A549 treated with CpdA at 1 μM for 4 hours (cell line): ENCODE measurements at places on chromosomes 6 and 20. TPM values are rescaled to one million over a fixed set of nuclear protein-coding genes. Genes with fewer than 3 reads are reported as not detected.

Gene MAVS
- total RNA-seq, result 18.2 to 25.5 TPM (median 21.9 TPM) in 5 replicates

Gene GJA1
- total RNA-seq, result 69.0 to 91.5 TPM (median 83.9 TPM) in 5 replicates

Gene CD109
- total RNA-seq, result 21.3 to 37.3 TPM (median 29.2 TPM) in 5 replicates

Gene KCNB1
- 0.14 to 0.44 TPM (median 0.24 TPM) in 5 replicates for total RNA-seq

Gene ECT2L
- total RNA-seq, result not detected in 5 replicates

Gene FAM184A
- 0.05 TPM in 1 of 5 replicates, not detected in the others for total RNA-seq

Gene SLC17A5
- 8.7 to 11.3 TPM (median 9.2 TPM) in 5 replicates for total RNA-seq

Gene DPPA5
- total RNA-seq, result not detected in 5 replicates

Gene POM121L2
- not detected in 5 replicates for total RNA-seq

Gene CNKSR3
- total RNA-seq, result 4.9 to 5.9 TPM (median 5.4 TPM) in 5 replicates

Gene CRYBG1
- total RNA-seq, result 0.41 to 0.83 TPM (median 0.55 TPM) in 5 replicates

Gene COL19A1
- total RNA-seq, result not detected in 5 replicates

Gene THEMIS
- not detected in 5 replicates for total RNA-seq

Gene MICB
- total RNA-seq, result 6.6 to 8.6 TPM (median 7.7 TPM) in 5 replicates

Gene HLA-DQA2
- not detected in 5 replicates for total RNA-seq

Gene GRIK2
- 0.12 to 0.38 TPM (median 0.22 TPM) in 5 replicates for total RNA-seq

Gene TRIM31
- total RNA-seq, result 1.2 to 2.1 TPM (median 2.1 TPM) in 5 replicates

Gene KCNK15
- 0.51 to 0.89 TPM (median 0.62 TPM) in 5 replicates for total RNA-seq

Gene CTAGE9
- not detected in 5 replicates for total RNA-seq

Gene PTK6
- 2.2 to 3.0 TPM (median 2.4 TPM) in 5 replicates for total RNA-seq

Gene GRM4
- 0.07 to 0.35 TPM (median 0.09 TPM) in 5 replicates for total RNA-seq

Gene RHAG
- total RNA-seq, result 0.03 to 0.07 TPM in 2 of 5 replicates, not detected in the others

Gene PBOV1
- not detected in 5 replicates for total RNA-seq

Gene GSTA1
- total RNA-seq, result not detected in 5 replicates

Gene SLC26A8
- not detected in 5 replicates for total RNA-seq

Gene METTL24
- total RNA-seq, result not detected in 5 replicates

Gene LHFPL5
- 0.13 to 0.22 TPM (median 0.16 TPM) in 3 of 5 replicates, not detected in the others for total RNA-seq

Gene FAXC
- 6.4 to 8.1 TPM (median 6.8 TPM) in 5 replicates for total RNA-seq

Gene DEFB112
- total RNA-seq, result not detected in 5 replicates

Gene PRSS16
- total RNA-seq, result 3.1 to 4.7 TPM (median 4.0 TPM) in 5 replicates

Gene SYCP2
- 0.24 to 1.1 TPM (median 0.54 TPM) in 5 replicates for total RNA-seq

Gene NPEPL1
- total RNA-seq, result 29.9 to 36.6 TPM (median 30.7 TPM) in 5 replicates

Gene TRPC4AP
- 52.0 to 59.2 TPM (median 57.5 TPM) in 5 replicates for total RNA-seq

Gene NRM
- total RNA-seq, result 22.2 to 29.6 TPM (median 27.7 TPM) in 5 replicates

Gene TNNC2
- total RNA-seq, result 0.21 to 0.22 TPM in 2 of 5 replicates, not detected in the others

Gene PSMB8
- 18.8 to 23.8 TPM (median 19.6 TPM) in 5 replicates for total RNA-seq

Gene MUC21
- not detected in 5 replicates for total RNA-seq

Gene KCNQ2
- total RNA-seq, result 0.50 to 0.68 TPM (median 0.60 TPM) in 5 replicates

Gene INSM1
- total RNA-seq, result not detected in 5 replicates

Gene RFX6
- total RNA-seq, result not detected in 5 replicates

Gene TSBP1
- not detected in 5 replicates for total RNA-seq

Gene POPDC3
- 27.3 to 30.5 TPM (median 30.1 TPM) in 5 replicates for total RNA-seq

Gene HEY2
- total RNA-seq, result 0.06 TPM in 1 of 5 replicates, not detected in the others

Gene ECI2
- total RNA-seq, result 53.7 to 74.3 TPM (median 55.9 TPM) in 5 replicates

Gene KIF3B
- total RNA-seq, result 23.0 to 27.7 TPM (median 25.7 TPM) in 5 replicates

Gene FAM162B
- total RNA-seq, result not detected in 5 replicates

Gene IL17A
- total RNA-seq, result not detected in 5 replicates

Gene RING1
- total RNA-seq, result 18.0 to 27.4 TPM (median 24.9 TPM) in 5 replicates
